ENCODE measurements at places on chromosomes 6 and 20.

DNA sequence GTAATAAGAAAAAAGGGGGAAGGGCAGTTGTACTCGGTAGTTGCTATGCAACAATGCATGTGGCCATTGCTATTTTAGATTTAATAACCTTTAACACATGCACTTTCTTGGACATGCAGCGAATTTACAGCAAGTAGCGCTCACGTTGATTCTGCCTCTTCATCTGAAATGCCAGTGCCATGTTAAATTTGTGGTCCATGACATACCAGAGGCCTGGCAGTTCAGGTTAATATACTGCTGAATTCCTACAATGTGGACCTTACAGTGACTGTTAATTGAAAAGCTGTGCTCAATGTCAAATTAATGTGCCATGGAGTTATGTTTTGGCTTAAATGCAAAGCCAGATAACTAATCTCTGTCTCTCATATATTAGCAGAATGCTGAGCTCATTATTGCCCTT, 699.7 kb downstream of the DOK5 start:
- no peak for DNase-seq

DNA sequence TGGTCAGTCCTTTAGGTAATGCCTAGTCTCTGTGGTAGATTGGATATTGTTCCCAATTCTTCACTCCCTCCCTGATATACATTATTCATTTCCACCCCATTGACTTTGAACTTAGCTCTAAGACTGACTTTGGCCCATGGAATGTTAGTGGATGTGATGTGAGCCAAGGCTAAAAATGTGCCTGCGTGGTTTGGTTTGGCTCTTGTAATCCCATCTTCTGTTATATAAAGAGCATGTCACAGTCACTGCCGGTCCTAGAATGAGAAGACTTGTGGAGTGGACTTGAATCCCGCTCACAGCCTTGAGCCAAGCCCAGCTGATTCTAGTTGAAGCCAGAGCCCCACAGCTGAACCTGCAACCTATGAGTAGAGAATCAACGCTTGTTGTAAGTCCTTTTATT, 23.6 kb upstream of the DNAAF9 start:
- DNase-seq, result no peak

GRCh38 chr6:3277851-3278416, 19.2 kb downstream of the PSMG4 start:
- DNase-seq, result no peak

DNA sequence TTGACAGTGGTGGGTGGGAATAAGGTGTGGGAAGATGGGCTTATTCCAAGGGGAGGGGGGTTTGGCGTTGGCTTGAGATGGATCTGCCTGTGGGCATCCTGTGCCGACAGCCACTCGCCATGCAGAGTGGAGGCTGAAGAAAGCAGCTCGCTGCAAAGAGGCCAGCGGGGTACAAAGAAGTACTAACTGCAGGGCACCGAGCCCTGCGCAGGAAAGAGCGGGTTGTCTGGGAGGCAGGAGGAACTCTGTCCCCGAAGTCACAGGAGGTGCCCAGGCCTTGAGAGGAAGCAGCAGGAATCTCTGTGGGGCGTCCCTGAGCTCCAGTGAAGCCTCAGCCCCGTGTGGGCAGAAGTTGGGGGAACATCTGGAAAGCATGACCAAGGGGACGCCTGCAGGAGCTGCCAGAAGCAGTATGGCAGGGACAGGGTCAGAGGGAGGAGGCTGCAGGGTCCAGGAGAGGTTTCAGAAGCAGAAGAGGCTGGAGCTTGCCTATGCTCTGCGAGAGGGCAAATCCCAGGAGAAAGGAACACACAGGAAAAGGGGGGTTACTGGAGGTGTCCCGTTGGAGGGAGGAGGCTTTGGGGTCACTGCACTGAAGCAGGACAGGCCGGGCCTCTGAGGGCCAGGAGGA, 77.2 kb downstream of the THBS2 start:
- no peak for DNase-seq

DNA sequence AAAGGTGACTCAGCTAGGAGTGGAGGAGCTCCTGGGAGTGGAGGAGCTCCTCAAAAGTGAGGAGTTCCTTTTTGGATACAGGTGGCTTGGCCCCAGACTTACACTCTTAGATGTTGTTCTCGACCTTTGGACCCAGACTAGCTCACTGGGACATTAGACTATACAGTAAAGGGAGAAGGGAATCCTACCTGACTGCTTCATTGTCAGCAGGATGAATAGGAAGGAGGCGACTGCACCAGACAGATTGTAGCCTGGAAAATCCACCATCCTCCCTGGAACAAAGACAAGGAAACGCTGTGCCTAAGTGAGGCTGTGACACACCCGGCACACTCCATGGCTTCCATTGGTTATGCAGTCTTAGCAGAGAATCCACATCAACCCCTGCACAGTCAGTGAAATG, at the start of gene BTNL2:
Gene BTNL2, minus strand, starts transcription at position 325 of the 400 bp plus-strand sequence. Its CDS starts 58 bp downstream, at position 267.
- no peak for DNase-seq

GRCh38 chr20:38242848-38243708, 17.5 kb downstream of the KIAA1755 start:
- DNase-seq, result no peak

DNA sequence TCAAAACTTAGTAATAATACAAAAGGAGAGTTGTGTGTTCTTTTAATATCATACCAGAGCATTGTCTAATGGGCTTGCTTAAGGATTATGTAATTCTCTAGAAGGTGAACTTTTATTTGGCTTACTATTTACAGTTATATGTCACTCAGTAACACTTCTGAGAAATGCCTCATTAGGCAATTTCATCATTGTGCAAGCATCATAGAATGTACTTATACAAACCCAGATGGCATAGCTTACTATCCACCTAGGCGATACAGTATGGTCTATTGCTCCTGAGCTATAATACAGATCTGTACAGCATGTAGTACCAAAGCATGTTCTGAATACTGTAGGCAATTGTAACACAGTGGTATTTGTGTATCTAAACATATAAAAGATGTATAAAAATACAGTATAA, 340.1 kb downstream of the PHF3 start:
- no peak for DNase-seq

- DNase-seq, result no peak
Observed at GRCh38 chr20:57051096-57051495, 215.3 kb downstream of the BMP7 start.

DNA sequence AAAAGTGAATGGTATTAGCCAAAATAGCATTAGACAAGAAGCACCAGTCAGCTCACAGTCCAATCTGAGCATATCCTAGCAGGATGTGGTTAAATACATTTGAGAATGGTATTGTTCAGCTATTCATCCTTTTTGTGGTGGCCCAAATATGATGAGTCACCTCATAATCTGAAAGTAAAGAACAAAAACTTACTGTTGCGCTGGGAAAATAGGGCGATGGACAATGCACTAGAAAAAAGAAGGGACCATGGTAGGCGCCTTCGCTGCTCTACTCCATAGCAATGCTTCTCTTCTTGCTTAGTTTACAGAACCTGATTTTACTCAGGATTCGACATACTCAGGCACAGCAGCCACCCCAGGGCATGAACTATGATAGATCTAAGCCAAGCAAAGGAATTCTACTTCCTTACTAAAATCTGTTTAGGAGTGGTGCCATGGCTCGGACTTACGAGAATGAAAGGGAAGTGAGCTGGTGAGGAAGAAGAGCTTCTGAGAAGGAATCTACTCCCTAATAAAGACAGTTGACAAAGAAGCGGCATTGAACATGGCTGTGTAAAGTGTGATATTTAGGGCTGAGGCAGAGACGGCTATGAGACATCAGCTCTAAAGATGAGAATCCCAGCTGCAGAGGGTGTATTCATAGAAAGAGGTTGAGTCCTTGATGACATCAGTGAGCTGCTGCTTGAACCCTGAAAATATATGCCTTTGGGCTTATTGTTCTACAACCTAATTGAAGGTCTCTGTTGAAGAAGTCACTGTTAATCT, 16.6 kb upstream of the FBXO9 start:
- DNase-seq, result no peak

GRCh38 chr20:15547119-15547518, 1026.1 kb downstream of the KIF16B start:
- no peak for DNase-seq

All from activated naive CD4-positive, alpha-beta T cell treated with anti-CD3 and anti-CD28 coated beads, Interleukin-2, amount 50 U/mL, for 16 hours (primary cell).